ENCODE measurements at places on chromosomes 16 and 17. TPM values are rescaled to one million over a fixed set of nuclear protein-coding genes. Genes with fewer than 3 reads are reported as not detected.

- DNase-seq: no peak
Observed at GRCh38 chr17:47299239-47299910, 24.4 kb upstream of the EFCAB13 start.

GRCh38 chr17:37720989-37721388, 23.9 kb downstream of the HNF1B start:
- DNase-seq: no peak

DNA sequence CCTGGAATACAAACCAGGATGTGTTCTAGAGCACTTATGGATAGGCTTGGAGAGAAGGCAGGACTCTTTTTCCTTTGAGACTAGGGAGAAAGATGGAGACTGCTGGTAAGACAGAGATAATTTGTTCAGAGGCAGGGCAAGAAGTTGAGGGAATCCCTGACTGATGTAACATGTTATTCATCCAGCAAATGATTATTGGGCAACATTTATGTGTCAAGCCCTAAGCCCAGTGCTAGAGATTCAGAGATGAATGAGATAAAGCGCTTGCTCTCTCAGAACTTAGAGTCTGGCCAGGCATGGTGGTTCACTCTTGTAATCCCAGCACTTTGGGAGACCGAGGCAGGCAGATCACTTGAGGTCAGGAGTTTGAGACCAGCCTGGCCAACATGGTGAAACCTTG, 47.8 kb upstream of the NUFIP2 start:
- no peak for DNase-seq

GRCh38 chr17:58576679-58577367, 62.4 kb upstream of the MTMR4 start:
- no peak for DNase-seq

DNA sequence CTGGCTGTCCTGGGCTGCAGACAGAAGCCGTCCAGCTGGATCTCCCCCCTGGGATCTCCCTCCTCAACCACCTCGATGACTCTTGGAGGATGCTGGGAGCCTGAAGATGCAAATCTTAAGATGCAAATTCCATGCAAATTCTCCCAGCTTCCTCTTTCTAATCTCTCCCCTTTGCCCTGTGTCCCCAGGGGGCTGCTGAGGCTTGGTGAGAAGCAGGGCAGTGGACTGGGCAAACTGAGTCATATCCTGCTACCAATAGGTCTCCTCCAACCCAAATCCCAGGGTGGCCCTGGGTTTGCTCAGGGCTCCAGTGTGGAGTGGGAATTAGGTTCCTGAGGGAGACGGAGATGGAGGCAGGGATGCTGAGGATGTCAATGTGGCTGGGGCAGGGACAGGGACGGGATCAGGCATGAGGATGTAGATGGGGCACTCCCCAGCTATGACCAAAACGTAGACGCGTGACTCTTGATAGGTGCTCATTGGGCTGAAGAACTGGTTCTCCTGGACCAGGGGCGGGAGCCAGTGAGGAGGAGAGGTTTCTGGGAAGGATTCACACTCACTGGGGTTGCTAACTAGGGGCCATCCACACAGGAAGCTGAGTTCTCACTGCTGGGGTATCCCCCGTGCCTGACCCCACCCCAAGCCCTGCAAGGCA, 3.6 kb upstream of the ALOX12B start:
- no peak for DNase-seq

- no peak for DNase-seq
Observed at GRCh38 chr17:9932491-9932890, 27.4 kb upstream of the RCVRN start.

GRCh38 chr16:65062736-65063583, 58.9 kb downstream of the CDH11 start:
- DNase-seq: no peak

DNA sequence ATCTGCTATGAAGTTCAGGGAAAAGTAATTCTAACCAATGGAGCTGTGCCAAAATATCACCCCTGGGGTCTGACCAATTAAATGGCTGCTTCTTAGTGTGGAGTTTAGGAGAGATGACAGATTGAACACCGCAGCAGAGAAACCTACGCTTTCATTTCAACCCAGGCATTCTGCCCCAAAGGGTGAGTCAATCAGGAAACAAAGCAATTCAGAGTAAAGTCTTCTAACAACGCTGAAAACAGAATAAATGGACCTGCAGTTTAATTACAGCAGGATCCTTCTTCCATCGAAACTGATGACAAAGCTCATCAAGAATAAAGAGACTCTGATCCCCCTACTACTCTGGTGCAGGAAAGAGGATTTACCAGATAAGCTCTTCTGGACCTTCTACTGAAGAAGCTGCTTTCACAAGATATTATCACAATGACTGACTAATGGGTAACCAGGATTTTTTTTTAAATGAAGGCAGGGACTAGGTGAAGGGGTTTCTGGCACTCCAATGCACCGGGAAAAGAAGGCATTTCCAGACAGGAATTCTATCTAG, 16.7 kb downstream of the RFFL start:
- DNase-seq: peak; percentile 36

GRCh38 chr17:38914741-38915638, 10.4 kb upstream of the LASP1NB start:
- no peak for DNase-seq

GRCh38 chr17:66777689-66778225, 57.2 kb upstream of the CACNG5 start:
- peak; percentile 15 for DNase-seq

DNA sequence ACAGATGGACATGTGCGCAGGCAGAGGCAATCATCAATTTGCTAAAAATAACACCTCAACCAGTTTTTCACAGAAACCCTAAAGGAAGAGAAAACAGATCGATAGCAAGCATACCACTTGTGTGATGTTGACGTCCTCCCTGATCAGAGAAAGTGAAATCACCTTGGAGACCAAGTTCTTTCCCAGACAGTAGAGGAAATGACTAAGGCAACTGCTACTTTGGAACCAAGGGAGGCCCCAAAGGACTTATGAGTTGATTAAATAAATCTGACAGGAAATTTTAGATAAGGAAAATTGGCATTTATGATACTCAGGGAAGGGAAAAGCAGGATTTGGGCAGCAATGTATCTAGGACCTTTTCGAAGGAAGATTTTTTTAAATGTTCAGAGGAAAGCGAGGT, 267.1 kb upstream of the ASIC2 start:
- peak; percentile 3 for DNase-seq

- DNase-seq: no peak
Observed at GRCh38 chr16:19783363-19784182, 65.5 kb downstream of the IQCK start.

DNA sequence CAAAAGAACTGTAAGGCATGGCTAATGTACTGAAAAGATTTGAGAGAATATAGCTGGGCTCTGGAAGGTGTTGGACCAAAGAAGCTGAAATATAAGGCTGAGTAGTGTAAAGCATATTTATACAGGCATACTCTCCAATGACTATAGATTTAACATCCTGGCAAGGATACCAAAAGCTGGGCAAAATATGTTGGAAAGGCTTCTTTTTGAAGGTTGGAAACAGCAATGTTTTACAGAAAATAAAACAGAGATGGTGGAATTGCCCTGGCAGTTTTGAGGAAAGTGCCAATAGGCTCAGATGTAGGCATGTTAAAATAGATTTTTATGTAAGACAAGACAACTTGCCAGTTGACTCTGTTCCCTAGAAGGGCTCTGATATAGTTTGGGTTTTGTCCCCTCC, 184.1 kb upstream of the SHISA6 start:
- no peak for DNase-seq

DNA sequence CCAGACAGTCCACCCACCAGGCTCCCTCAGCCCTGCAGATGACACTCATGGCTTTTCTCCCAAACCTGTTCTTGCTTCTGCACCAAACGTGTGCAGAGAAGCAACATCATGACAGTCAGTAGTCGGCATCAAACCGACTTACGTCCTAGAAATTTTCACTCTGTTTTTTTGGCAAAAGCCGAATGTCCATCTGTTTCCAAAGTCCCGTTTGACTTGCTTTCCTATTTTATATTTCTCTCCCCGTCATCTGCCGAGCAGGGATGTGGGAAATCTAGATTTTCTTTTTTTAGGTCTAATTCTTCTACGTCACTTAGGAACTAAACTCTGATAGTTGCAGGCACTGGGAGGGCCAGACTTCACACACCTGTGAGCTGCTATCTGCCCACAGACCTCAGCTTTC, 104.9 kb downstream of the RMI2 start:
- DNase-seq: no peak

DNA sequence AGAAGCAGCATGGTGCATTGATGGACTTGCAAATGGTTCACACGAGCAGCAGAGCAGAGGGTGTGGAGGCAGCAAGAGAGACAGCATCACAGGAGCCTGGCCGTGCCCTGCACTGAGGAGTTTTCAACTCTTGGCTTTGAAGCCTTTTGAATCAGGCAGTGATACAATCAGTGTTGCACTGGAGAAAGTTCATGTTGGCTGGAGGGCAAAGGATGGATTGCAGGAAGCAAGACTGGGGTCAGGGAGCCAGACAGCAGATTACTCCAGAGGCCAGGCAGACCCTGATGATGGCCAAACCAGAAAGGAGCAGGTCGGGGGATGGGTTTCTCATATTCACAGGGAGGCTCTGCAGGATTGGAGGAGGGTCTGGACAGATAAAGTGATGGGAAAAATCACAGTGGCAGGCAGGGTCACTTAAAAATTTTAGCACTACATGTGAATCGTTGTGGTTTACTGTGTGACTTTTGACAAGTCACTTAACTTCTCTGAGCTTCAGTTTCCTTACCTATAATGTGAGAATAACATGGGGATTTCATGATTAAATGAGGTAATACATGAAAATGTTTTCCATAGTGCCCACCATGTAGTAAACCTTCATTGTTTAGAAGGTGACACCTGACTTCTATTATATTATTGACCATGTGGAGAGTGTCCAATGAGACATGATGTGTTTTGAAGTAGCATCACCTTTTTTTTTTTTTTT, 125.3 kb downstream of the SALL1 start:
- no peak for DNase-seq

DNA sequence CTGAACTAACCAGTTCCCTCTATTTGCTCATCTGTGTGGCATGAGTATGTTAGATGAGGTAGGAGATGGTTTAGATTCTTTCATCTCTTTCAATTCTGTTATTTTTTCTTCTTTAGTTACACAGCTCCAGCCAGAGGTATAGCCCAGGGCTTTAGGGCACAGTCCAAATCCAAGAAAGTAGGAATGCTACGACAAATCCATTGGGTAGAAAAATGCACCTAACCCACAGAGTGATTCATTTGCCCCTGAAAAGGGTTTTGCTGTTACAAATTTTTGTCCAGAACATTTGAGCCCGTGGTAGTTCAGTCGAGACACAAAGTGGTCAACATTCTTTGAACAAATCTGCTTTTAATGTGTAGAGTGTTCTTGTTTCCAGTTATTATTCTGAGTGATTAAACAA, 250.7 kb downstream of the HS3ST3A1 start:
- peak; percentile 91 for DNase-seq

DNA sequence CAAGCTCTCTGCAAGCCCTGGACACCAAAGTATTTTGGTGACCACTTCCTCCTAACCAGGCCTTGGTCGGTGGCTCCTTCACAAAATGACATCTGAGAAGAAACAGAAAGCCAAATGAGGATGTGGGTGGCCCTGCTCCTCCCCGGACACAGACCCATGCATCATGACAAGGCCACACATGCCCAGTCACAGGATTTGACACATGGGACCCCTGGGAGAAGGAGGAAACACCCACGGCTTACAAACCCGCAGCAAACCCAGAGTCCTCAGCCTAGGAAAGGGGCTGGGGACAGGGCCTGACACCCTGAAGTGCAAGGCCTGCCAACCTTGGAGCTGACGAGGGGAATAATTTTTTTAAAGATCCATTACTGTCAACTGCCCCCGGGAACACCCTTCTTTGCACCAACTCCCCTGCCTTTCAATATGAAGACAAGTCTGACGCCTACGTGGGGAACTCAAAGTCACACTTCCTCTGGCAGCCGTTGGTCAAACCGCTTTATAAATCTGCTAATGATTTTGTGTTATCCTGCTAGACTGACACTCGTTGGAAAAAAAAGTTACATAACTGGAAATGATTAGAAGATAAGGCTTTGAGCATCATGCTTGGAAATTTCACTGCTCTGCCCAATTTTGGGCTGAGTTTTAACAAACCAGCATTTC, 41.3 kb downstream of the GAS7 start:
- no peak for DNase-seq

DNA sequence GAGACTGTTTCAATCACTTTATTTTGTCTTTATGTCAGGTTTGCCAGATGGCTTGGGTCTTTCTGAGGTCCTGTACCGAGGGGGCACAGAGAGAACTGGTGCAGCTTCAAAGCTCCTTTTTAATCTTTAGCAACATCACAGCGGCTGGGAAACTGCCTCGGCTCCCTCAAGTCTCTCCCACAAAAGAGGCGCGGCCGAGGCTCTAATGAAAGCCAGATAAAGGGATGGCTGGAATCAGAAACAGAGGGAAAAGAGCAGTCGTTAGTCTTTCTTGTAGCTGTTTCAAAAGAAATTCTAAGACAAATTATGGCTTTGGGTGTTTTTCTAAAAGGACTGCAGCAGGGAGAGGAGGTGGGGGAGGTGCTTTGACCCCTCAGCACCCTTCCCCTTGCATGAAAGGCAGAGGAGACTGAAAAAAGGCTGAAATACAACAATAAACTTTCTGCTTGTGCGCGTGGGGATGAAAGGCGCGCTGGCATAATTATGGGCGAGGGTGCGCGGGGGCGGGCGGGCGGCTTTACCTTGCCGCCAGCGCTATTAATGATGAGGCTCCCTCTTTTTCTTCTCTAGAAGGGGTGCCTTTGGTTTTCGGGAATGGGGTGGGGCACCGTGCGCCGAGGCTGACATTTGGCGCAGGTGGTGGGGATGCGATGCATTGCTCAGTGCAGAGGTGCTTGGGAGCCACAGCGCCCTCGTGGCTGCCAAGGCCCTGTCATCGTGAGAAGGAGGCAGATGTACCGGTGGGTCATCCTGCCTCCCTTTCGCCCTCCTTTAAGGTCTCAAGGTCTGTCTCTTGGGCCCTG, 22.3 kb upstream of the BRD7 start:
- no peak for DNase-seq

DNA sequence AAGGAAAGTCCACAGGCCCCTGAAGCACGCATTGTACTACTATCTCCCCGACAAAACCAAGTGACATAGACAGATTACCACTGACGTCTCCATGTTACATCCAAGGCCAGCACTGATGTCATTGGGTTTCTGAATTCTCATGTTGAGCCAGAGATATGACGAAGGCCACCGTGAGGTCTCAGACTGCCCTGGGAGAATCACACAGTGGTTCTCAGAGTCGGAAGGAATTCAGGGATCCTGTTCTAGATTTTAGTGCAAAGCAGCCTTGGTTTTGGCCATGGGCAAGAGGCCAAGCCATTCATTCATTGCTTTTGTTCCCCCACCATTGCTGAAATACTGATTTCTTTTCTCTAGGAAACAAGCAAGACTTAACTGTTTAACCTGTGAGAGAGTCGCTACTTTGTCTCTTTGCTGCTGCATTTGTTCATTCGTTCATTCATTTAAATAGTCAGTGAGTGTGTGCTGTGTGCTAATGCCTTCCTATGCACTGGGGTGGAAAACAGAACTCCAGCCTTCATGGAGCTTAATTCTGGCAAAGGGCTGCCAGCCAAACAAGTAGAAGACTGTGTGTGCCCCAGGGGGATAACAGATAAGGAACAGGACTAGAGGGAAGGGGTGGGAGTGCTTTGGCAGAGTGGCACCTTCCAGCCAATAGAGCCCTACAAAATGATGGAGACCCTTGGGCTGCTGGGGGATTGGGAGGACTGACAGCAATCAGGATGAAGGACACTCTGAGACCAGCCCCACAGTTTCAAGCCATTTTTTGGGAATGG, 222.3 kb downstream of the MSI2 start:
- DNase-seq: peak; percentile 53

GRCh38 chr16:23288209-23288608, 13.9 kb upstream of the SCNN1B start:
- no peak for DNase-seq

Gene SUZ12
- total RNA-seq: 24.4 TPM

Gene ADGRG3
- not detected for total RNA-seq

Gene GALR2
- total RNA-seq: not detected

Gene CCDC40
- total RNA-seq: 1.3 TPM

Gene IRF8
- total RNA-seq: not detected

Gene CACNG5
- total RNA-seq: not detected
